ENCODE measurements at places on chromosomes 7 and 10.

GRCh38 chr7:26910221-26910620, 45.8 kb upstream of the SKAP2 start:
- no peak for DNase-seq

DNA sequence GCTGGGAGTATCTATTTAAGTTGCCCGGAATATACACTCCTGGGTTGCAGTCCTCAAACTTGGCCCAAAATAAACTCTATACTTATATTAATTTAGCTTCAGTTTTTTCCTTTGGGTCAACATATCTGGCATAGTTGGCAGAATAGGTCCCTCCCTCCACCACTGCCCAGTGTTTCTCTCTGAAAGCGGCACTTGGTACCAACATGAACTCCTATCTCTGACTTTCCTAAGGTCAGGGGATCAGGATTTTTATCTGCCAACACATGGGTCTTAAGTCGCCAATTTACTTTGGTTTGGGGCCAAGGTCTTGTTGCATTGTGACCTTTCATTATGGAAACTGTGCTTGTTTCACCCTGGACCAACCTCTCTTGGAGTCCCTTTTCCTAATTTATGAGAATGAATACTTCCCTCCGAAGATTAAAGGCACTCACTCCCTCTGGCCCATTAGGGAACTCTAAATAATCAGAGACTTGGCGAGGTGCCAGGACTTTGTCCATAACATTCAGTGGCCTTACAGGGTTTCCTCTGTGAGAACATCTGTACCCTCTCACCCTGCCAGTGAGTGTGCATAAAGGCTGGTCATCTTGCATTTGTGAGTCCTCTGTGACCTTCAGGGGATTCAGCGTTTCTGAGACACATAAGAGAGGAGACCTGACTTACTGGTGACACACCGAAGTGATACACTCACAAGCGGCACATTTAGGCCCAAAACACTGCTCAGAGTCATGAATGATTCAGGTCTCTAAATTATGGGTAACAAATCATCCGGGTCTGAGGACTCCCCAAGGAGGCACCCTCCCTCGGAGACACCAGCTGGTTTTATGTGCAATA, 19.7 kb upstream of the FKBP9 start:
- DNase-seq = no peak

DNA sequence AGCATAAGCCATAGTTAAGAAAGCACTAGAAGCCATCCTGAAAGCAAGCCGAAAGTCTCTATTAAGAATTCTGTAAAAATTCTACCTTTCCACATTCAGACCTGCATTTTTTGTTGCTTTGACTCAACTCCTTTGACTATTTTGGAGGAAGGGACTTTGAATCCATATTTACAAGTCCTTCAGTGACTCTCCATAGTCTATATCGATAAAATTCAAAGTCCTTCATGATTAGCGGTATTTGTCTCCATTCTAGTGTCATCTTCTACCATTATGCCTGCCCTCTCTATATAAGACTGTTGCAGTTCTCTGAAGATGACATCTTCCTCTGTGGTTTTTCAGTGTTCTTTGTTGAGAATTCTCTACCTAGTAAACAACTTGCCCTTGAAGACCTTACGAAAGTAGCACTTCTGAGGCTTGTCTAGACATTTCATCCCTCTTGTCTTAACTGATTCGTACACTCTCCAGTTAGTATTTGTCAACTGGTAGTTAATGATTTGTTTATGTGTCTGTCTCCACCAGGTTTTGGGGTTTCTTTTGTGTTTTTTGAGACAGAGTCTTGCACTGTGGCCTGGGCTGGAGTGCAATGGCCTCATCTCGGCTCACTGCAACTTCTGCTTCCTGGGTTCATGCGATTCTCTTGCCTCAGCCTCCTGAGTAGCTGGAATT, 1.7 kb downstream of the CCSER2 start:
- no peak for DNase-seq

GRCh38 chr7:94907811-94908322, 473 bp downstream of the PPP1R9A start:
- peak; percentile 57 for DNase-seq
